ENCODE measurements at places on chromosomes 6 and 20.

GRCh38 chr20:34709044-34709830 lies 5.1 kb downstream of the TP53INP2 start:
- peak; percentile 80 for DNase-seq

DNA sequence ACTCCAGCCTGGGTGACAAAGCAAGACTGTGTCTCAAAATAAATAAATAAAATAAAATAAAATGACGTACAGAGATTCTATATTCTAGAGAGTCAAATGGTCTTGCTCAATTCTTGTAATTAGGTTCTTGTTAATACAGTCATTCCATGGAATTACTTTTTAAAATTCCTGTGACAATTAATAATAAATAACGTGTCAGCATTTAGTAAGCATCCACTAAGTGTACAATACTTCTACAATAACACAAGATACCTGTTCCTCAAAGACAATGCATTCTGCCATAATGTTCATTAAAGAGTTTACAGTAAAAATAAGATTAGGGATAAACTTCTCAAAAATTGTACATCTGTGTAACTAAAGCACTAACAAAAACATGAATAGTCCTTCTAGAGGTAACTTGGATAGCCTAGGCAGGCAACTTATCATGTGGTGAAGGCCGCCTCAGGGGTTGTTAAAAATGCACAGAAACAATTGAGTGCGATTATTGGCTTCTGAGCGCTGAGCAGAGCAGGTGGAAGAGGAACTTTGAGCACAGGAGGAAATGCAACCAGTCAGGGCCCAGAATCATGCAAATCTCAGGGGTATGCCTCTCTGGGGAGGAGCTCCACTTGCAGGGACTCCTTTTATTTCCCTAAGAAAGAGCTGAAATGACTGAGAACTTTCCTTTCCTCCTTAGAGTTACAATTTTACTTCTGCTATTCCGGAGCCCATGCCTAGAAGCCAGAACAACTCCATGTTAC lies 37.1 kb downstream of the QRSL1 start:
- DNase-seq, result no peak

DNA sequence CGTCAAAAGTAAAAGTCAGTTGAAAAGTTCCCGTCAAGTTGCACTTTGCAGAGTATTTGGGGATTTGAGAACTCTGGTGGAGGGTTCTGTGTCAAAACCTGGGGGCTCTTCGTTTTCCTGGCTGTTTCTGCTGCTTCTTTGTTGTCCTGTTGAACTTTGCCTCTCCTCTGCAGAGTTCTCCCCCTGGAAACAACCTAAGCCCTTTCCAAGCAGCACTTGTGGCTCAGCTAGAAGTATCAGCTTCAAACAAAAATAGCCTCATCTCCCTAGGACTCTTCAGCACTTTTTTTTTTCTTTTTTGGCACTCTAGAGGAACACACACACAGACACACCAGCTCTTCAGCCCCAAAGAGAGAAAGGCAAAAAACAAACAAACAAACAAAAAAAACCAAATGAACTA lies at the start of gene TRDN:
Gene TRDN (minus strand): TSS at position 169 of the 400 bp plus-strand sequence. CDS start 175 bp downstream, outside the sequence.
- no peak for DNase-seq

DNA sequence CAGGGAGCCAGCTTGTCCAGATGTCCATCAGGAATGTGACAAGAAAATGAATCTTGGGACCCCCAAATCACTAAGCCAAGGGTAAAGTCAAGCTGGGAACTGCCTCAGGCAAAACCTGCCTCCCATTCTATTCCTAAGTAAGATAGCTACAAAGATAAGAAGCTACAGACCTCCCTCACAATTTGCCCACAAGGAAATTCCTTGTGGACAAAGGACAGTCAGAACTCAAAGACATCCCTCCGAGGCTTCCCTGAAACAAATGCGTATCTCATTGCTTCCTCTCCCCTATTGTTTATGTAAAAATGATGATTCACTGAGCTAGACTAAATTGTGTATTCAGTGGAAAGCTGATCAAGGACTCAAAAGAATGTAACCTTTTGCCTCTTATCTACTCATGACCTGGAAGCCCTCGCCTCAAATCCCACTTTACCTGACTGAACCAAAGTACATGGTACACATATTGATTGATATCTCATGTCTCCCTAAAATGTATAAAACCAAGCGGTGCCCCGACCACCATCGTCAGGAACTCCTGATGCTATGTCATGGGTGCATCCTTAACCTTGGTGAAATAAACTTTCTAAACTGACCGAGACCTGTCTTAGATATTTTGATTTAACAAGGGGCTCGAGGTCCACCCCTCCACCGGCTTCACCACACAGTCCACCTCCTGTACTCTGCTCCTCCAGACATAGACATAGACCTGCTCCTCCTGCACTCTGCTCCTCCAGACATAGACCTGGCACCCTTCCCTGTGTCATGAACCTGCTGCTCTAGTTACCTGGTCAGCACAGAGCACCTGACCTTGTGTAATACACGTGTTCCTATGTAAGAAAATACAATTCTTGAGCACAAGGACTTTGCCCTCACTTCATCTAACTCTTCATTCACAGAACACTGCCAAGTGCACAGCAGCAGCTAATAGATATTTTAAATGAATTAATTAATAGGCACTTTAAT lies 81.4 kb downstream of the WDR27 start:
- no peak for DNase-seq

DNA sequence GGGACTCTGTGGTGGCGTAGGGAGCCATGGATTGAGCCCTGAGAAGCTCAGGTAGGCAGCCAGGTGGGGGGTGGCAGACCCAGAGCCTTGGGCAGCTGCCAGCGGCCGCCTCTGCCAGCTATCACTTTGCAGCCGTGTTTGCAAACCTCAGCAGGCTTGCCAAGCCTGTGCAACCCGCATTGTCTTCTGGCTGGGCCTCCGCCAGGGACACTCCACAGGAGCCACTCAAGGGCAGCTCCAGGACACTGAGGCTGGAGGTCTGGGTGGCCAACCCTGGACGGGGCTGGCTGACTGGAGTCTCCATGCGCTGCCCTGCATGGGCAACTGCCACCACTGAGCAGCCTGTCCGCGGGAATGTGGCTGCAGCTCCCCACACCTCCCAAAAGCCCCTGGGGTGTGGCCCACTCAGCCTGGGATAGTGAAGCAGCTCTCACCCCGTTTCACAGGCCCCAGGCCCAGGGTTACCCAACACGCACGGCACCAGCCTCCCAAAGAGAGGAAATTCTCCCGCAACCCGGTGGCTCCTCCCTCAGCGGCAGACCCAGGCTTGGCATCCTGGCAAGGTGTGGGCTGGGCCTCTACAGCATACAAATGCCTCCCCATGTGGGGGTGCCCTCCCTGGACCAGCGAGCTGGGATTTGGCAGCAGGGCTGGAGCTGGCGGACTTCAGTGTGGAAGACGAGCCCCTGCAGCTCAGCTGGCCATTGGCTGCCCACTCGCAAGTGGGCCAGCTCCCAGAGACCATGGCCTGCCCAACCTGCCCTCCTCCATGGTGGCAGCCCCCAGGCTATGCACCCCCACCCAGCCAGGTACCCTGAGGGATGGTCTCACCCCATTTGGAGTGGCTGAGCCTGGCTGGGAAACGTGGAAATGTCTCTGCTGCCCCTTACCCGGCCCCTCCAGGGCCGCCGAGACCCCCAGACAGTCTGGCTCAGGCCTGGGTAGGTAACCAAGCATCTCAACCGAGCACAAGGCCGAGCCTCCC lies 2.9 kb downstream of the CHRNA4 start:
- DNase-seq, result peak; percentile 4

GRCh38 chr6:134431421-134431859 lies 113.5 kb upstream of the SGK1 start:
- no peak for DNase-seq

DNA sequence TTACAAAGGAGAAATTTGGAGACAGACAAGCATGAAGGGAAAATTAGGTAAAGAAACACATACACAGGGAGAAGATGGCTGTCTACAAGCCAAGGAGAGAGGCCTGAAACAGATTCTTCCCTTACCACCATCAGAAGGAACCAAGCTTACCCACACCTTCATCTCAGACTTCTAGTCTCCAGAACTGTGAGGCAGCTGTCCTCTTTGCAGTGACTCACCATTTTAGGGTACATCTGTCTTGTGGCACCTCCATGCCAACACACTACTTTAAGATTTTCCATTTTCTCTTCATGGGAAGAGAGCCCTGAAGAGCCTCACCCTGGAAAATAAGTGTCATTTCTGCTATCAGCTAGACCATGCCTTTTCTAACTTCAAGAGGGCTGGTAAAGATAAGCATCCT lies 369.3 kb downstream of the FRK start:
- DNase-seq, result no peak

Data from CD8-positive, alpha-beta T cell (primary cell).